ENCODE measurements at places on chromosomes 7 and 10.

- no peak for DNase-seq
Observed at GRCh38 chr7:12305502-12305901, 94.4 kb downstream of the TMEM106B start.

- no peak for DNase-seq
Observed at GRCh38 chr7:138880881-138881578, 83.0 kb upstream of the ATP6V0A4 start.

- DNase-seq, result no peak
Observed at GRCh38 chr7:47482013-47482875, 99.7 kb downstream of the TNS3 start.

GRCh38 chr10:46218921-46219320 is 67.9 kb upstream of the ANTXRL start:
- DNase-seq, result no peak

- no peak for DNase-seq
Observed at GRCh38 chr7:92557808-92558362, 29.3 kb downstream of the RBM48 start.

- no peak for DNase-seq
Observed at GRCh38 chr10:15627617-15628196, 92.0 kb downstream of the ITGA8 start.

Data from nephron progenitor cell (in vitro differentiated cells).